Epithelial cell of alveolus of lung (primary cell): ENCODE measurements at places on chromosomes 7 and 10. TPM values are rescaled to one million over a fixed set of nuclear protein-coding genes. Genes with fewer than 3 reads are reported as not detected.

TMEM213 gene
- not detected in 2 replicates for total RNA-seq

NRF1 gene
- total RNA-seq, result 10.6 and 18.0 TPM in 2 replicates

NAMPT gene
- total RNA-seq, result 238 and 405 TPM in 2 replicates

PAX4 gene
- not detected in 2 replicates for total RNA-seq

COL26A1 gene
- 1.4 TPM in 1 of 2 replicates, not detected in the other for total RNA-seq

EBLN1 gene
- not detected in 2 replicates for total RNA-seq

MGAM2 gene
- not detected in 2 replicates for total RNA-seq

CCDC3 gene
- 2.6 and 4.7 TPM in 2 replicates for total RNA-seq

CCDC172 gene
- not detected in 2 replicates for total RNA-seq

AKR1C4 gene
- not detected in 2 replicates for total RNA-seq

CNNM1 gene
- total RNA-seq, result 0.13 TPM in 1 of 2 replicates, not detected in the other

TRDMT1 gene
- total RNA-seq, result 3.4 and 5.7 TPM in 2 replicates

WDR91 gene
- total RNA-seq, result 6.7 and 25.2 TPM in 2 replicates

GDF2 gene
- not detected in 2 replicates for total RNA-seq

TAS2R3 gene
- 1.1 TPM in 1 of 2 replicates, not detected in the other for total RNA-seq

ANXA11 gene
- total RNA-seq, result 109 and 153 TPM in 2 replicates

TYW1B gene
- 1.4 and 2.7 TPM in 2 replicates for total RNA-seq

RNF148 gene
- total RNA-seq, result not detected in 2 replicates

PRLHR gene
- not detected in 2 replicates for total RNA-seq

ZNF488 gene
- 0.24 and 0.52 TPM in 2 replicates for total RNA-seq

CRYGN gene
- total RNA-seq, result not detected in 2 replicates

LBX1 gene
- total RNA-seq, result not detected in 2 replicates

TRIM4 gene
- total RNA-seq, result 18.9 and 40.1 TPM in 2 replicates

C10orf67 gene
- total RNA-seq, result 0.13 TPM in 1 of 2 replicates, not detected in the other

PKD1L1 gene
- under 0.01 TPM in 1 of 2 replicates, not detected in the other for total RNA-seq

SEPTIN14 gene
- not detected in 2 replicates for total RNA-seq

ANXA8 gene
- total RNA-seq, result 0.40 and 7.6 TPM in 2 replicates
